ENCODE measurements at places on chromosomes 3 and 15.

GRCh38 chr3:166836836-166837235, 543.3 kb downstream of the ZBBX start:
- no peak for DNase-seq

DNA sequence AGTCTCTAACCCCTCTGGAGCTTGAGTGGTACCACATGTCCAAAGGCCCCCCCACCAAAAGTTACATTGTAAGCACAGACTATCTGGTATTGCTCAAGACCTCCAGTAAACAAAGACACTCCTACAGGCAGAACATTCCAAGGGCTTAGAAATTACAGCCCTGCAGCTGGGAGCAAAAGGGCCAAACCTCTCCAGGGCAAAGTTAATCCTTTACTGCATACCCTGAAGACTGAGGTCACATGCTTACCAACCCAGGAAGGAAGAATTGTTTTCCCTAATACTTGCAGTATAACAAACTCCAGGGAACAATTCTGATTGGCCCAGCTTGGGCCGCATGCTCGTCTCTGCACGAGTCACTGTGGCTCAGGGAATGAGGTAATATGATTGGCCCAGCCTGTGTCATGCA, 266.1 kb upstream of the NR2F2 start:
- no peak for DNase-seq

DNA sequence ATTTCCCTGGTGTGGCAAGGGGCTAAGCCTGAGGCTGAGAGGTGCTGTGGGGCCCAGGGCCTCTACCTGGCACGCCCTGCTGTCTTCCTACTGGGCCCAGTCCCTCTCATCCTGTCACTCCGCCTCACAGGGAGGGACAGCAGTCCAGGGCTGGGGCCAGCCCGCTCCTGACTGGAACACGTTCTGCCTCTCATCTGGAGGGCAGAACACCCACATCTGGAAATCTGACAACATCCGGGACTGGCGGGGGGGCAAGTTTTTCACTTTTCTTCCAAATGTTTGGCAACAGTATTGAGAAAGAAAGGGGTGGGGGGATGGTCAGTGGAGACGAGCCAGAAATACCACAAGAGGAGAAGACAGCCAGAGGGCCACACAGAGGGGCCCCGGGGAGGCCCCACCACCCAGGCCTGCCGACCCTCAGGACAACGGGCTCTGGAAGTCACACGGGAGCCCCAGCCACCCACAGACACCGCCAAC, 1.8 kb upstream of the MYL3 start:
- DNase-seq: no peak

DNA sequence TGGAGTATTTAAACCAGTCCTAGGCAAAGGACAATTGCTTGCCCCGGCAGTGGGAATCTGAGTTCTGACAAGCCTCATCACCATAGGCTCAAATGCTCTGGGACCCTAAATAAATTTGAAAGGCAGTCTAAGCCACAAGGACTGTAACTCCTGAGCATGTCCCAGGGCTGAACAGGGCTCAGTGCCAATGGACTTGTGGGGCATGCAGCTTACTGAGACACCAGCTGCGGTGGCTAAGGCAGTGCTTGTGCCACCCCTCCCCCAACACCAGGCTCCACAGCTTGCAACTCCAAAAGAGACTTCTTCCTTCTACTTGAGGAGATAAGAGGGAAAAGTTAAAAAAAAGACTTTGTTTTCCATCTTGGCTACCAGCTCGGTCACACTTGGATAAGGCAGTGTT, 289.7 kb upstream of the DCBLD2 start:
- DNase-seq: no peak

GRCh38 chr15:101054116-101054515, 135.0 kb downstream of the LRRK1 start:
- DNase-seq: no peak

GRCh38 chr15:26891448-26892181, 24.8 kb downstream of the GABRA5 start:
- DNase-seq: peak; percentile 69

DNA sequence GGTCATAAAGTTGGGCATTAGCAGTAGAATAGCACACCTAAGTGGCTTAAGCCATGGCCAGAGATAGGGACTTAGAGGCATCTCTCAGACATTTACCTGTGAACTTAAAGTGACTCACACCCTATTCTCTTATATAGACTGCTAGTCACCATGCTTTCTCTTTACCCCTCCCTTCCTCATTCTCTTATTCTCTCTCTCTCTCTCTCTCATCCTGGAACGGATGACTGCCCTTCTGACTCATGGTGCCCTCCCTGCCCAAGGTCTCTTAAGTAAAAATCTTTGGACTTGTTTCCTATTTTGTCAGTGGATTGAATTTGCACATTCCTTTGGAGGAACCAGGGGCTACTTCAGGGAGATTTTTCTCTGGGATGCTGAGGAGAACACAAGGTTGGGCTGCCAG, 58.8 kb downstream of the NPAP1 start:
- DNase-seq: no peak

DNA sequence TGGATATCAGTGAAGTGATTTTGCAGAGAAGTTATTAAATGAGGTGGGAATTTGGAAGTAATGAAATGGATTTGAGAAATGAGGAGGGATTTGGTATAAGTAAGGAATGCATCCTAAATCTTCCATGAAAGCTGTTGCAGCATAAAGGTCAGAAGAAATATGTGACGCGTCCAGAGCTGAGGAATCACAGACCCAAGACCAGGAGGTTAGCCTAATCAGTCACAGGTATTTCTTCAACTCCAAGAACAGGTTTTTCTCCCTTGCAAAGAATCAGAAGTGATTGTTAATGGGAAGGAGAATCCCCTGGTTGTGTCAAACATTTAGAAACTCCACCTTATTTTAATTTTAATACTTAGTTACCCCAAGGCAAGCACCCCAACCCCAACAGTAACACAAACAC, 253.2 kb downstream of the MEX3B start:
- no peak for DNase-seq

DNA sequence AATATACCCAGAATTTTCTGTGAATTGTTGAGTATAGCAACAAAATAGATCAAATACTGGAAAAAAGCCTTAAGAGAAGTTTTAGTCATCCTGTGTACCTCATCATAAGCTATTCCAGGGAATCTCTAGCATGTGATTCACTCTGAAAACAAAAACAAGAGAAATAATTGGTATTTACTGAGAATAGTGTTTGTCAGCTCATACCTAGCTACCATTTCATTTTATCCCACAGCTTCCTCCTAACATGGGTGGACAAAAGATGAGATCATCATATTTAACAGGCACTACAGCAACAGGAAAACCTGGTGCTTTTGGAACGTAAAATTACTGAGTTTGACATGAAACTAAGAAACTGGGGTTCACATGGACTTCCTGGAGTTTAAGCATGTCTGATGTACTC, 753.5 kb upstream of the NECTIN3 start:
- DNase-seq: no peak

DNA sequence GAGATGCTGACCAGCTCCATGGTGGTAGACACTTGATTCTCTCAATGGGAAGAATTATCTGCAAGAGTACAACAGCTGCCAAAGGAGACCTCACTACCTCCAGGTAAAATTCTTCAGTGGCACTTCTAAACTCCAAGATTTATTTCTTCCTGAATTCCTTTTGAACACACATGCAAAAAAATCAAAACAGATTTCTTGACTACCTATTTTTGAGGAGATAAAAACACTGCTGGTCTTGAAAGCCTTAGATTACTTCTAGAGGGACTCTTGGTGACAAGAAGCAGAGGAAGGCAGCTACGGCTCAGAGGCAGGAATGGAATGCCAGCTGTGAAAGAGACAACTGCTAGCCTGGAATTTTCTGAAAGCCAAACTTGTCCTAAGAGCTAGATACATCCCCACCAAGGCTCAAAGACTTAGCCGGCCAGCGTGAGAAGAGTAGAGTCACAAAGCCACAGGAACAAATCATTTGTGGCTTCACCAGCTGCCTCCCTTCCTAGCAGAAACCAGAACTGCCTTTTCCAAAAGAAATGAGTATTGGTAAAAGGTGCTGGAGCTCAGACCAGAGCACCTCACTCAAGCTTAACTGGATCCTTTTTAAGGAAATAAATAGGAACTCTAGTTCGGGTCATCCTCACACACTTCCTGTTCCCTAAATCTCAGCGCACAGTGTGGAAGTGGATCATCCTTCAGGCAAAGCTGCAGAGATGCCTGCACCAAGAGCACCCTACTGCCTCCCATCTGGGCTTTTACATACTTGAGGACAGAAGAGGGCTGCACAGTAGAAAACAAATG, 32.6 kb downstream of the CLK3 start:
- no peak for DNase-seq

GRCh38 chr3:134992586-134992985, 197.5 kb downstream of the EPHB1 start:
- no peak for DNase-seq
